ENCODE measurements at places on chromosomes 12 and 14.

DNA sequence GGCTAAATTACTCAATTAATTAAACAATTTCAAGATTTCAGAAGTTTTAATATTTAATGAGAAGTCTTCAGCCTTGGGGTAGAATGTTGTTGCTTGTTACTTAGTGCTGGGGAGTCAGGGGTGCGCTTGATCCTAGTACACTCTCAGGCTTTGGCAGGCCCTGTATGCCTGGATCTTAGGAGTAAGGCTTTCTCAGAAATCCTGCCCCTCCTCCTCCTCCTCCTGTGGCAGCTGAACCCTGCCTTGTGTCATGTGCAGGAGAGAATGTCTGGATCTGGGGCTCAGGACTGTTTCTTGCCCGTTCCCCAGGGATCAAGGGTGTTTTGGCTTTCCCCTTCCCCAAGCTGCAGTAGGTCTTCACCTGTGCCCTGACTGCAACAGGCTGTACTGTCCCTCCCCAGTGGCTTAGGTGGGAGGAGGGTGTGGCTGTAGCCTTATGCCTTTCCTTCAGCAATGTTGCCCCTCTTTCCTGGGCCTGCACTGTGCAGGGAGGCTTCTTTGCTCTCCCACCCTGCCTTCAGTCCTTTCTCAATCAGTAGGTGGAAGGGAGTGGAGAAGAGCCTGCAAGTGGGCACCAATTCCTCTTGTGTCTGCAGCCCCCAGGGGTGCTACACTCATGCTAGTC lies 108.2 kb downstream of the SLC38A6 start:
- DNase-seq, result no peak

GRCh38 chr14:53779301-53779700 lies 177.3 kb downstream of the BMP4 start:
- no peak for DNase-seq

GRCh38 chr14:98093111-98093510 lies 1178.9 kb downstream of the BCL11B start:
- DNase-seq, result no peak

- DNase-seq, result no peak
Observed at GRCh38 chr12:93580682-93581081, 8.2 kb downstream of the SOCS2 start.

GRCh38 chr12:52779914-52780313 lies 2.8 kb upstream of the KRT76 start:
- DNase-seq, result no peak

DNA sequence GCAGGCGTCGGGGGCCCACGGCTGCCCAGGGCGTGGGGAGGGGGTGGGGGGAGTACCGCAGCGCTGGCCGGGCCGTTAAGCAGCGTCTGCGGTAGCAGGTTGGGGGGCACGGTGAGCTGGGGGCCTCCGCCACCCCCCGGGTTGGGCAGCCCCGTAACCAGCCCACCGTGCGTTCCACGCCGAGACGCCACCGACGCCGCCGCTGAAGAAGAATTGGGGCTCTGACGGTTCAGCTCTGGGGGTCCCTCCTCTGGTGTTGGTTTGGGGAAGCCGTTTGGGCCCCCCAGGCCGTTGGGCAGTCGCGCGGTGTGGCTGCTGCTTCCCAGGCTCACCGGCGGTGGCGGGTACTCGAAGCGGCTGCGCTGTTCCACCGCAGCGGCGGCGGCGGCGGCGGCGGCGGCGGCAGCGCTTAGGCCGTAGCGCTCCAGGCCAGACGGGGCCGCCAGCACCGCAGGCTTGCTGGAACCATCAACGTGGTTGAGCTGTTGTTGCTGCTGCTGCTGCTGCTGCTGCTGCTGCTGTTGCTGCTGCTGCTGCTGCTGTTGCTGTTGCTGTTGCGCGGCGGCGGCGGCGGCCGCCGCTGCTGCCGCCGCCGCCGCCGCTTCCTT lies 1.5 kb downstream of the IRF2BPL start:
- no peak for DNase-seq

- DNase-seq, result no peak
Observed at GRCh38 chr12:58309806-58310205, 368.4 kb downstream of the ATP23 start.

GRCh38 chr14:23379366-23380196 lies 2.7 kb downstream of the CMTM5 start:
- DNase-seq, result no peak

DNA sequence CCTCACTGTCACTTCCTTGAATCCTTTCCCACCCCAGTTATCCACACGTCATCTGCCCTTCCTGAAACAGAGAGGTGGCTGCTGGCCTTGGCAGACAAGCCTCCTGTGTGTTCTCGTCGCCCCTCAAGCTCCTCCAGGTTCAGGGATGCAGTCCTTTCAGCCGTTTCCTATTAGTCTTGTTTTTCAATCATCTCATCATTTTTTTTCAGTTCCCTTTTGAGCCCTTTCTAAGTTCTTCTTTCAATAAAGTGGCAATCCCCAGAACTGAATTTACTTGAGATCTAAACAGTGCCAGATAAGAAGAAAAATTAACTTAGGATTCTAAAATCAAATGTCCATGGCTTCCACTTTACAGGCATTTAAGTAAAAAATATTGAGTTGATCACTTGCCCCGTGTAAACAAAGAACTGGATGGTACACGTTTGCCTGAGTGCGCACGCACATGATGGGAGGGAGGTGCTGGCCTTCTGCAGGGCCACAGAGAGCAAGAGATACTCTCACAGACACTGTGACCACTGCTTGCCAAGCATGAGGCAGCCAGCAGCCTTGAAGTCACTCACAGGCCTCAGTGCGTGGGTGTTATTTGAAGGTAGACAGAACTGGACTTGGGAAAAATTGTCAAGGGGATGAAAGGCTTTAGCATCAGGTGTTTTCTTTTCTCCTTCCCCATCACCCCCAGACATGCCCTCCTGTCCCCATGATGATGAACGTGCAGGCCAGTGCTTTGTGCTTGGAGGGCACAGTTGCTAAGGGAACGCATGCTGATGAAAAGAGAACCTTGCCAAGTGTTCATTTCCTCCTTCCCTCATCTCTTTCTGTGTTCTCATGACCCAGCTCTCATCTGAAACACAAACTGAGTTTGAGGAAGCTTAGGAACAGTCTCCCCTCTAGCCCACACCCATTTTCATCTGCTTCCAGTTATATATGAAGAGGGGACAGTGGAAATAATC lies 408.3 kb downstream of the EGLN3 start:
- DNase-seq, result no peak

DNA sequence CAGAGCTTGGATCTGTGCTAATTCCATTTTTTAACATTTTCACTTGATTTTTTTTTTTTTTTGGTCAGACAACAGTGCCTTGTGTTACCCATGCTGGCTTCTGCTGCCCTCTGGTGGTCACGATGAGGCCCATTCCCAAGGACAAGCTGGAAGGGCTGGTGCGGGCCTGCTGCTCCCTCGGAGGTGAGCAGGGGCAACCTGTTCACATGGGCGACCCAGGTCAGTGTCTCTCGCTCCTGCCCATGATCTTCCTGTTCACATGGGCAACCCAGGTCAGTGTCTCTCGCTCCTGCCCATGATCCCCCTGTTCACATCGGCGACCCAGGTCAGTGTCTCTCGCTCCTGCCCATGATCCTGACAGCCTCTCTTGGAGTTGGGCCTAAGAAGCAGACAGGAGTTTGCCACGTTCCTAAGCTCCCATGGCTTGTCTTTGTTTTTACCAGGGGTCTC lies 59.4 kb downstream of the DGLUCY start:
- no peak for DNase-seq

- no peak for DNase-seq
Observed at GRCh38 chr12:106480251-106480650, 102.6 kb upstream of the RFX4 start.

- DNase-seq, result no peak
Observed at GRCh38 chr14:69363055-69363454, 35.0 kb downstream of the ERH start.

GRCh38 chr14:81802341-81802740 lies 268.7 kb upstream of the SEL1L start:
- DNase-seq, result no peak

DNA sequence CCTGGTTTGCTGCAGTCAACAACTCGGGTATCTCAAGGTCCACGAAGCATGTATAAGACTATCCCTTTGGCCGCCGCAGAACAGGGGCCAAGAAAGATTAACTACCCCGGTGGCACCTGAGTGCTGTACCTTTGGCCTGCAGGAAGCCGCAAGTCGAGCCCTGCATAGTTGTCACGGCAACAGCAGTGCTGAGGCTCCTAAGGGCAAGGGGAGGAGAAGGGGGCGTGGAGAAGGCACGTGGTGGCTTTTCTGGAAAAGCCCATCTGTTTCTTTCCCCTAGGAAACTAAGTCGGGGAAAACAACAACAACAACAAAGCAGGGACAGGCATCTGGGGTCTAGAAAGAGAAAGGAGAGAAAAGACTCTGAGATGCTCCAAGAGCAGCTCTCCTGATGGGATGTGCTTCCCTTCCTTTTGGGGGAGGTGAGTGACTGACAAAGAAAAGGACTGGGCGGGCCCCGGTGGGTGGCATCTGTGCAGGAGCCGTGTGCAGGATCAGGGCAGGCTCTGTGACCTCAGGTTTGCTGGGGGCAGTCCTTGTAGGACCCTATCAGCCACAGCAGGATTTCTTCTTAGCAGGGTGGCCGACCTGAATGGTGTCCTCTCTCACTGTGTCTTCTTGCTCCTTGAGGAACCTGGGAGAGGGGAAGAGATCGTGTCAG lies 123.9 kb downstream of the PRMT8 start:
- DNase-seq, result no peak

DNA sequence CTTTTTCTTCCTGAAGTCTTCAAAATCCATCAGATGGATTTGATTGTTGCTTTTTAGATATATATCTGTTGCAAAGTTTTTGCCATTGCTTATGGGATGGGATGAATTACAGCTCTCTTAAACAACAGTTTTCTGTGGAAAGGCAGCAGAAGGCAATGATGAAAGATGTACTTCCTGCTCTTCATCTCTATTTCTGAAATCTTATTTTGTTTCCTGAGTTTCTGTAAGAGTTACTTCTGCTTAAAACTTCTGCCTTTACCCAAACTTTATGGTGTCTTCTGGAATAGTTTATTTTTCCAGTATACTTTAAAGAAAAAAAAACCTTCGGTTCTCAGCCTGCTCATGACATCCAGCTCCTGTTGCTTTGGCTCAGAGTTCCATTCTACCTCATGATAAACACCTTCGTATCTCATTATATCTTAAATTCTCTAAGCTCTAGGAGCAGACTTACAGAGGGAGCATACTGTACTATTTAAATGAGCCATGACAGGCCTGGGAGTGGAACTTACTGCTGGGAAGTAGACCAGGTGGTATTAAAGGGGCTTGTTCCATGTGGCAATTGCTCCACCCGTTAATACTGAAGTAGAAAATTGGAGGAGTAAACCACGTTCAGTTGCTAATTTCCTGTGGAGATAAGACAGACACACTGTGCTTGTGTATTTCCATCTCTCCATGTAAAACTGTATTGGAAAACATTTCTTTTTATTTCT lies 288.4 kb downstream of the FBXL14 start:
- no peak for DNase-seq

DNA sequence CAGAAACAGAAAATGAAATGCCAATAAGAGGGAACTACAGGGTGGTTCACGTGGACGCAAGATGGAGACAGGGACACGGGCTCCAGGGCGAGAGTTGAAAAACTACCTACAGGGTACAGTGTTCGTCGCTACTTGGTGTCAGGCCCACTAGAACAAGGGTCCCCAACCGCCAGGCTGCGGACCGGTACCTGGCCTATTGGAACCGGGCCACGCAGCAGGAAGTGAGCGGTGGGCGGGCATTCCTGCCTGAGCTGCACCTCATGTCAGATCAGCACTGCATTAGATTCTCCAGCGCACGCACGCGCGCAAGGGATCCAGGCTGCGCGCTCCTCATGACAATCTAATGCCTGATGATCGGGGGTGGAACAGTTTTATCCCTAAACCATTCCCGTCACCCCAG lies 14.8 kb downstream of the INF2 start:
- DNase-seq, result no peak

- DNase-seq, result no peak
Observed at GRCh38 chr14:79555429-79555828, 655.9 kb downstream of the DIO2 start.

DNA sequence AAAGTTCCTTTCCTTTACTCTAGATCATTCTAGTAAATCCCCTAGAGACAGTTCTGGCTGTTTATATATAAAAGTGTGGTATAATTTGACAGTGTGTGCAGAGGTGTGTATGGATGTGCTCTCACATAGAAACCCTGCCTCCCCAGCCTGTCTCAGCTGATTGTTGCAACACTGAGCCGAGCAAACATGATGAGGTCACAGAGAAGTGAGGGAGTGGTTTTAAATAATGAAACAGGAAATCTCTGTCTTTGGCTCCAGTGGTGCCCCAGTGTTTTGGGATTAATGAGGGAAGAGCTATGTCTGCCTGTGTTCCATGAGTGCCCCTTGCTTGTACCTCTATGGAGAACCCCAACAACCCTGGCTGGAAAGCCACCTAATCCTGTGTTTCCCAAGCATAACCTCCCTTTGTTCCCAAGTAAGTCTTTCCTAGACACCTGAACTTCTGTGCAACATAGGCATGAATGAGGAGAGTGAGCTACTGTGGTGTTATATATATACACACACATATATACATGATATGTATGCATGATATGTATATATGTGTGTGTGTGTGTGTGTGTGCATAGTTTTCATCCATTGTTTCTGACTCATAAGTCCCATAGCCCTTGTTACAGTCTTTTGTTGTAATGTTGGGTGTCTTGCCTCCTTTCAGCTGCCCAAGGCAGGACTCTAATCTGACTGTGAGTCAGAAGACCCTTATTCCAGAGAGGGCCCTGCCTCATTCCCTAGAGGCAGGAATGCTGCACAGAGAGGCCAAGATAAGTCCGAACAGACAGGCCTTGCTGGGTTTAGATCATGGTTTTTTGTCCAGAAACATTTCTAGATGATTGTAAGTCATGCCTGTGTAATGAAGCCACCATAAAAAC lies 18.0 kb downstream of the TRAF3 start:
- no peak for DNase-seq

GRCh38 chr12:87310126-87310525 lies 719.1 kb downstream of the C12orf50 start:
- DNase-seq, result no peak

DNA sequence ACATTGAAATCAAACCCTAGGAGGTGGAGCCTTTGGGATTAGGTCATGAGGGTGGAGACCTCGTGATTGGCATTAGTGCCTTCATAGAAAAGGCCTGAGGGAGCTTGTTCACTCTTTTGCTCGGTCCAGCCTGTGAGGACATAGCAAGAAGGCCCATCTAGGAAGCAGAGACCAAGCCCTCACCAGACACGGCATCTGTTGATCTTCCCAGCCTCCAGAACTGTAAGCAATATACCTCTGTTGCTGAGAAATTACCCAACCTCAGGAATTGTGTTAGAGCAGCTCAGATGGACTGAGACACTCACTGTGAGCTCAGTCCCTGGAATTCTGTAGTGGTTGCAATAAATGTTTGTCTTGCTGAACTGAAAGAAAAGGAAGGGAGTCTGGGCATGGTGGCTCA lies 116.2 kb upstream of the MAP1LC3B2 start:
- DNase-seq, result no peak

DNA sequence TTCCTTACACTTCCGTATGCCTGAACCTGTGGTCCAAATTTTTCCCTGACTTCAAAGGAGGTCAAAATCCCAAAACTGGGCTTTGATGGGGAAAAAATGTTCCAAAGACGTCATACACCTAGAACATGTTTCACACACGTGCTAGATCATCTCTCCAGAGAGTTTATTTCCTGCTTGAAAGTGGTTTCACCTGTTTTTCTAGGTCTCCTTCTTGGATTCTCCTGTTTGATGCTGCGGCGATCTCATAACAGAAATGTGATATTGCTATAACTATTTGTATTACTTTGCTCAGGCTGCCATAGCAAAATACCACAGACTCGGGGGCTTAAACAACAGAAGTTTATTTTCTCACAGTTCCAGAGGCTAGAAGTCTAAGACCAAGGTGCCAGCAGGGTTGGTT lies 19.7 kb upstream of the TMCC3 start:
- no peak for DNase-seq
